ENCODE measurements at places on chromosomes 3 and 15.

DNA sequence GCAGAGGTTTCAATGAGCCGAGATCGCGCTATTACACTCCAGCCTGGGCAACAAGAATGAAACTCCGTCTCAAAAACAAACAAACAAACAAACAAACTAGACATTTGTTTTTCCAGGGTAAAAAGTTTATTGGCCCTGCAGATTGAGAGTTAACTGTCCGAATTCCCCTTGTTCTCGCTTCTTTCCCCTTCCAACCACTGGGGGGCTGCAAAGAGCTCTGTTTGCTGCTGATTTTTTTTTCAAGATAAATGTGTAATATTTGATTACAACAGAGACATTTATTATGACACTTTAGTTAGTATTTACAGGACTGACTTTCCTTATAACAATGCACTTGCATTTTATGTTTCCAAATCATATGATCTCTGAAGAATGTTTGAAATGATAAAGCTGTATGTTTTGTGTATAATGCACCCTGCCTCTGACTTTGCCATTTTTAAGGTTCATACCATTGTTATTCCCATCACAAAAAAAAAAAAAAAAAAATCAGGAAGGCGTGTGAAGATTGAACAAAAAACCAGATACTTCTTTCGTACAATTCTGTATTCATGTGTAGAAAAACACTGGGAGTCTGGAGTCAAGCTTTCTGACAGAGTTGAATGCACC is 2.8 kb downstream of the CLSTN2 start:
- DNase-seq: no peak

DNA sequence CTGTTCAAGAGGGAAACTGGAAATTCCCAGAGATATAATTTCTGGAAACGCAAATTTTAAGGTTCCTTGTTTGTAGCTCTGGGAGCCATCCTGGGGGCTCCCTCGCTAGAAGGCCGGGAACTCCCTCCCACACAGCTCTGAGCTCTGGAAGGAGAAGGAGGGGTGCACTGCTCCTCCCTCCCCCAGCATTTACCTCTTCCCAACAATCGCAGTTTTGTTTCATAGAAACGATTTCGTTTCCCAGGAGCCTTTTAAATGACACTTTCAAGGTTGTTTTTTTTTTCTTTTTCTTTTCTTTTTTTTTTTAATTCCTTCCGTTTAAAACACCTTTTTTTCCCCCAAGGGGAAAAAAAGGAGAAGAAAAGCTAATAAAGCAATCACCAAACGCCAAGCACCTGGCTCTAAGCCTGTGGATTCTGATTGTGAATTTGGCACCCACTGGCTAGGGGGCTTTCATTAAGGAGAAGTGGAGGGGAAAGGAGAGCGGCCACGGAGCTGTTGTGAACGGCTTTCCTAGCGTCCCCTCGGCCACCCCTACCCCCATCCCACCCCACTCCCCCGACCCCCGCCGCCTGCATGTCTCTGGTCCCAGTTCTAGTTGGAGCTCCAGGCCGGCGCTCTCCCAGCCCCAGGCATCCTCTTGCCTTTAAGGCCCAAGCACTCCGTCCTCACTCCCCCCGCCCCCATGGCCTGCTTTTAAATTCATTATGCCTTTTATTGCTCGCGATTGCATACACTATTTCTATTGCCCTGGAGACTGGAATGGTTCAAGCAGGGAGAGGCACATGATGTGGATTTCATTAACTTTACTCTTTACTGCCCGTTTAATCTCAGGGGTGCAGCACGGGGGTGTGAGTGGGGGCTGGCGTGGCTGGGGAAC is 13.6 kb upstream of the CCDC33 start:
- DNase-seq: no peak

DNA sequence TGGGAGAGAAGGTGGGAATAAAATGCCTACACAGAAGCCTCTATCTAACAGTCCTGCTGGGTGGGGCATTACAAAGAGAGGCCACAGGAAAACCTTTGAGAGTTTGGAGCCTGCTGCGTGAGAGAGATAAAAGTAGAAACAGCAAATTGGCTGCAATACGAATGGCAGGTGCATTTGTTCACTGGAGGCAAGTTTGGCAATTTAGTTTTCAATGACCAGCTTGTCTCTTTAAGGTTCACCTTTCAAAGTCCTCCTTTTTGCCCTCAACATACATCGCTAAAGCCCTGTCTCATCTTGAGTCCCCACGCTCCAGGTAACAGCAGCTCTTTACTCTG is 405.7 kb downstream of the LSAMP start:
- no peak for DNase-seq

- DNase-seq: no peak
Observed at GRCh38 chr3:192409201-192409837, 318.0 kb downstream of the FGF12 start.

DNA sequence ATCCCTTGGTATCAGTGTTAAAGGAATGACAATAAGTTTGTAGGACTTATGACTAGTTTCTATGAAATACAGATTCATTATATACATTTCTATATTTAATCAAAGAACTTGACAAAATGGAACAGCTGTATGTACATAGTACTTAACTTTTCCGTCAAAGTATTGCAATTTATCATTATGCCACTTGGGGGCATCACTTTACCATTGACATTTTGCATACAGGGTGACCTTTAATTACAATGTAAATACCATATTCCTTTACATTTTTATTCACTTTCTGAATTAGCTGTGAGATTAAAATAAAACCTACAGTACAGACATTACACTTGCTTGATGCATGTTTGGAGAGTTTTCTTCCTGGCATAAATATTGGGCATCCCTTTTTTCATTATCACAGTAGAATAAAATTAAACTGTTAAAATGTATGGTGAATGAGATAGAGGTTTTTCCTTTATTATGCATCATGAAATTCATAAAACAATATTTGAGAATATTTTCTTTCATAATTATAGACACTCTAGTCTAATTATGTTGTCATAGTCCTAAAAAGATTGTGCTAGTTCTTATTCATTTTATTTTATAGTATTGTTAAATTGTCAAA is 6.9 kb downstream of the NEK11 start:
- peak; percentile 22 for DNase-seq

- no peak for DNase-seq
Observed at GRCh38 chr3:160820430-160820829, 64.4 kb downstream of the PPM1L start.
